Naive thymus-derived CD4-positive, alpha-beta T cell (primary cell): ENCODE measurements at places on chromosomes 5 and 9. TPM values are rescaled to one million over a fixed set of nuclear protein-coding genes. Genes with fewer than 3 reads are reported as not detected.

DNA sequence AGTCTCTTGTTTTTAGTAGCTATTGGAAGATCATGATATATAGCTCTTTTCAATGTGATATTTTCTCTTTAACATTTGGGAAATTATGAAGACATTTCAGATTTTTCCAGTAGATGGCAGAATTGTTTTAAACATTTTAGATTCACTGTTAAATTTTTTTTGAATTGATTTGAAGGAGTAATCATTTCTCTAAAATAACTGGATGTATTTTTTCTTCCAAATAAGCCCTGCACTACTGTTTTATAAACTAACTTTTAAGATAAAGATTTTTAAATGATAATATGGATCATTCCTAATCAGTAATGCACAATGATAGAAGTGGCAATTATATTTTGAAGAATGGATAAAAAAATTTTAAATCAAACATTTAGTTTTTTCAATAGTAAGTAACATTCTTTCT lies 14.2 kb downstream of the NDUFAF2 start:
- no peak for DNase-seq

DNA sequence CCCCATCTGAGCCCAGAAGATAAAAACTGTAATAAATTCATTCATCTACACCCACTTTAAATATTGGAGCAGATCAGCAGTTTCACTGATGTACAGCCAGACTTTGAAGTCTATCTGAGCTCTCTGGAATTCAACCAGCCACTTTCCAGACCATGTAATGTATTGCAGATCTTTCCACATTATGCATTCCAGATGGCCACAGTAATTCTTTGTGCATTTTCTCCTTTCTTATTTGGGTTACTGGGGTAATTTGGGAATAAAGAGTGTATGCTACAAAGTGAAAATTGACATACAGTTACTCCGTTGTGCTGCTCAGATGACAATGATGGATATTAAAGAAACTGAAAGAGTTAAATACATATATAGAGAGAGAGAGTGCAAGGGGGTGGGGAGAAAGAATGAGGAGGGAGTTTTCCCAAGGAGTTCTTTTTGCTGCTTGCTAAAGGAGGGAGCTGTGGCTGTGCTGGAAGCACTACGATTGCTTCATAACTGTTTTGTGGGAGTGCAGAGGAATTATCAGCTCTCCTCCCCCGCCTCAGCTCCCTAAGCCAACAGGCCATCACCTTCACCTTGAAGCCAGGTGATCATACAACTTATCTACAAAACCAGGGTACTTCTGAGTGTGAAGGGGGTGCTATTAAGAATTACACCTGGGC lies 152.8 kb downstream of the GAS1 start:
- DNase-seq = no peak

The P4HA2 gene
- total RNA-seq = 0.37 TPM

DNA sequence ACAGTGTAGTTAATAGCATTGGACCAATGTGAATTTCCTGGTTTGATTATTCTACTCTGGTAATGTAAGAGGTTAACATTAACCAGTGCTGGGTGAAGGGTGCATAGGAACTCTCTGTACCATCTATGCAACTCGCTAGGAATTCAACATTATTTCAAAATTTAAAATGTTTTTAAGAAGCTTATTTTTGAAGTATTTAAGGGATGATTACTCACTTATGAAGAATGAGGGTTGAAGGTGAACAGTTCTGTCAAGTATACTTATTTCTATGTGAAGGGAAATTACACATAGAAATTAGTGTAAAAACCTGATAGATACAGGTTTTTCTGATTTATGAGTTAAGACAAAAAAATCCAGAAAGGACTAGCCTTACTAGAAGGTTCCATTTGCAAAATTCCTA lies 165.8 kb downstream of the INSYN2B start:
- no peak for DNase-seq

- DNase-seq = no peak
These were observed 137.3 kb upstream of the ACO1 start for GRCh38 chr9:32247168-32247567.

- no peak for DNase-seq
These were observed 69.3 kb downstream of the TLE4 start for GRCh38 chr9:79641070-79641469.

- no peak for DNase-seq
These were observed 1.0 kb downstream of the AIF1L start for GRCh38 chr9:131097126-131097947.

The TPPP gene
- 0.02 TPM in 1 of 2 replicates, not detected in the other for total RNA-seq

DNA sequence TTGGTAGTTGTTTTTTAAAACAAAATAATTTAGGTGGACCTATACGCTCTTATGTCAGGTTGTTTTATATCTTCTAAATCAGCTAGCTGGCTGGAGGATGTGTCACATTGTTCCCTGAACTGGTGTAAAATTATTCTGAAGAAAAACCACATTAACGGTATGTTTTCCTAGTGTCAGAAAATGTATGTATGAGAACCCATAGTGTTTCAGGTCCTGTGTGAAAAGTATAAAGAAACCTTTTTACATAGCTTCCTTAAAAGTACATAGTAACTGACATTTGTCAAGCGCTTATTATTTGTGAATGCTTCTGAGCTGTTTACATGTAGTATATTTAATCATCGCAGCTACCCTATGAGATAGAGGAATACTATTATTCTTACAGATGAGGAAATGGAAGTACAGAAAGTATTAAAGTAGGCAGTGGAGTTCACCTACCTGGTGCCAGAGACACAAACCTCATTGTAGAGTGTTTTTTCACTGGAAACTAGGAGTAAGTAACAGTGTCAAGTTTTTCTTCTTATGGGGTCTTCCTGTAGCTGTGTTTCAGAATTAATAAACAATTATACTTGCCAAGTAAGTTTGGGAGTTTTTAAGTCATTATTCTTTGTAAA lies 10.4 kb upstream of the FAM120AOS start:
- DNase-seq = no peak

The INSL4 gene
- not detected for total RNA-seq

The F2RL1 gene
- 3.2 TPM for total RNA-seq

DNA sequence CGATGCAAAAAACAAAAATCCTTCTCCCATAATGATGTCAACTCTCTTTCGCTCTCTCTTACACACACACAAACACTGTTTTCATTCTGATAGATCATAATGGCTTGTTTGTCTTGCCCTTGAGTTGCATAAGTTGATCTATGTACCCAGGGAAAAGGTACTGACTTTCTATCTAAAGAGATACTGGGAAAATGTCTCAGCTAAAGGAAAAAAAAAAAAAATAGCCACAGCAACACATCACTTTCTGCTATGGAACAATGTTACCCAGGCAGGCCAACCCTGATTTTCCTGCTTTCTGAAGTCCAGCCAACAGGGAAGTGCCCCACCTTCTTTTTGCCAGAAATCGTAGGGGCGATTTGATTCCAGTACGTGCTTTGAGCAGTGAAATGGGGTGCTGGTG lies 212.6 kb upstream of the ACTBL2 start:
- DNase-seq = no peak

DNA sequence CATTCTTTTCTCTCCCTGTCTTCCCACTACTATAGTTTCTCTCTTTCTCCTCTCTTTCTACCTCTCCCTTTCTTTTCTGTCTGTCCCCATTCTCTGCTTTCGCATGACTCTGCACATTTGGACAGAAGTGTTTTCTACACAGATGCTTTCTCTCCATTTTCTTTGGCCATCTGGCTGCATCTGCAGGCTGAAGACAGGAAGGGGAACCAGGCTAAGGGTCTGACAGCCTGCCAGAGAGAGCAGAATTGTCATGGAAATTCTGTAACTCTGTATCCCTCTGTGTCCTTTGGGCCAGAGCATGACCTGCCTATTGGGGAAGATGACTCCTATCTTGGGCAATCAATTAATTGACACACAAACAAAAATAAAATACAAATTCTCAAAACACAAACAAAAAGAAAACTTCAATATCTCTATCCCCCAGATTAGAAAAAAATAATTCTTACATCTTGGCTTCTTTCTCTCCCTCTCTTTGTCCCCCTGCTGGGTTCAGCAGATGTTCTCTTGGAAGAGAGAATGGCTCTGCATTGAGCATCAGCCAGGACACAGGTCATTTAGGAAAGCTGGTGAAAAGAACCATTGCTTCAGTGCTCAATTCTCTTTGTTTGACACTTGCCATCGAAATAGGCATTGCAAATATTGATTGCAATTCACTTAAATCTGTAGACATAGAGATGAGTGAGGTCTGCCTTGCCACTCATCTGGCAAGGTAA lies 415.9 kb upstream of the KLF4 start:
- DNase-seq = no peak

The GPR151 gene
- not detected for total RNA-seq

DNA sequence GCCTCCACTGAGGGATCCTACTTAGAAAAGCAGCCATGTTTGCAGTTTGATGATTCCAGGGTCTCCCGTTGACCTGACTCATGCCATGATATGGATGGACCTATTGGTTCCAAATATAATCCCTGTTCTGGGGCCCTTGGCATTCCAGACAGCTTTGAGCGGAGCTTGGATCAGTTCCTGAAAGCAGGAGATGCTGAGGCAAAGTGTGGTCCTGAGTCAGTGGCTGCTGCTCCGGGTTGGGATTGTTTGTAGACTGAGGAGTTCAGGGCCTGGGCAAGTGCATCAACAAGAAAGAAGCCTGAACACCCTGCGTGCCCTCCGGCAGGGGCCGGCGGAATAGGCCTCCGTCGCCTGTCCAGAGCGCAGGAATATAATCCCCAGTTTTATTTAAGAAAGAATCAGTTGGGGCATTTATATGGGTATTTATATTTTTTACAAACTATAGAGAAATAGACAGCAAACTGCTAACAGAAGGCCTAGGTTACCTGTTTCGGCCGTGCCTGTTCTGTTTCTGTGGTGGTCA lies 50.6 kb downstream of the LRSAM1 start:
- DNase-seq = no peak

- no peak for DNase-seq
These were observed 175.1 kb downstream of the CCDC192 start for GRCh38 chr5:127878174-127878750.

GRCh38 chr5:39270225-39270848 lies 51.0 kb upstream of the FYB1 start:
- DNase-seq = no peak

The PRLR gene
- not detected for total RNA-seq

DNA sequence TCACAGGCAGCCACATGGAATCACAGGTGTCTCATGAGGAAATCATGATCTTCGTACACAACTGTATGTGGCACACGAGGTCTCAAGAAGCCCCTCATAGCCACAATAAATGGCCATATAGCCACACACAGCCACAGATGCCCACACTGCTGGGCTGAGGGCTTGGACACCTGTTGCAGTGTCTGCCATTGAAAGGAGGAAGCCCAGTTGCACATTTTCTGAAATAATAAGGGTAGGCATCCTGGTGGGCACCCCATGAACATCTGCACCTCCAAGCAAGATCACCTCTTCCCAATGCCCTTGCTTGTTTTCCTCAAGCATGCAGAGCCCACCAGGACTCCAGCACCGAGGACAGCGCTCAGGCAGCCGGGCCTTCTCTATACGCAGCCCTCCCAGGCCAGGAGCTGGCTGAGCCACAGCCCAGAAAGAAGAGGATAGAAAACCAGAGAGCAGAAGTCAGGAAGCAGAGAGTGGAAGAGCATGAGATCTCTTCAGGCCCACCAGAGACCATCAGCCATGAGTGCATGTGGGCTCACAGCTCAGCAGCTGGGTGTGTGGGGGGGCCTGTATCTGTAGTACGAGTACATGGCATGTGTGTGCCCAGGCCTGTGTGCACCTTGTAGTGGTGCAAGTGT lies 1.0 kb upstream of the ACSL6 start:
- no peak for DNase-seq

The ZNF883 gene
- 1.1 TPM for total RNA-seq

DNA sequence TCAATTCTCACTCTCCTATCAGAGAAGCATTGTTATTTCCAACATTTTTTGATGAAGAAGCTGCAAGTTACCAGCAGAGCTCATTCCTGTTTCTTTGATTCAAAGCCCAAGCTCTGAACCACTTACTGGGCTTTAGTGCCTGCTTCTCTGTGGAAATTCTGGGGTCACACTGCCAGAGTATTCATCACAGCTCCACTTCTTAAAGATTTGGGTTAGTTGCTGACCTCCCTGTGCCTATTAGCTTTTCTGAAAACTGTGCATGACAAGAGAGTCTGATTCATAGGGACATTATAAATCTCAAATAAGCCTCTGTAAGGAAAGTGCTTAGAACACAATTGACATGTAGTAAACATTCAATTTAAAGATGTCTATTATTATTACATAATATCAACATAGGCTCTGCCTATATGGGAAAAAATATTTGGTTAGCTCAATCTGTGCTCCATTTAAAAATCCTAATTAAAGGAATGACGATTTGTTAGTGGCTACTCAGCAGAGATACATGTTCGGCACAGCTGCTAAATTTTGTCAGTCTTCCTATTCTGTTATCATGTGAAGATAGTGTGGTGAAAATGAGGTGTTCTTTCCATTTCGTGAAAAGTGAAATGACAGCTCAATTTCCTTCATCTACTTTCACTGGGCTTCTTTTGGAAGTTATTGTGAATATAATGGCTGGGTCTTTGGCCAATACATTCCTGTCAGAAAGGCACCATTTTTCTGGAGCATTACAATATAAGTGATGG lies 293.0 kb downstream of the KCTD16 start:
- no peak for DNase-seq

The GKAP1 gene
- 8.7 TPM for total RNA-seq

- DNase-seq = no peak
These were observed 241.5 kb downstream of the NR3C1 start for GRCh38 chr5:143161885-143162540.

DNA sequence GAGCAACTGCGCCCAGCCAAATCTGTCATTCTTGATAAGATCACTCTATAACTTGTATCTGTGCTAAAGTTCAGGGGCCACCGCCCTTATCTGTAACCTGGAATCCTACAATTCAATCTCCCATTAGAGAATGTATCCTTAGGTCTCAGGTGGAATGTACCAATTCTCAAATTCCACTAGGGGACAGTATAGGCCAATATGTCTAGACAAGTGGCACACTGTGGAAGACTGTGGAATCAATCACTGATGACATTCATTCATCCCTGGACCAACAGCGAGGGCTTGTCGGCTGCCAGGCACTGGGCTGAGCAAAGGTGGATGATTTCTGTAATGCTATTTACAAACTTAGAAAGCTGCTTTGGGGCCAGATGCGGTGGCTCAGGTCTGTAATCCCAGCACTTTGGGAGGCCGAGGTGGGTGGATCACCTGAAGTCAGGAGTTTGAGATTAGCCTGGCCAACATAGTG lies 28.7 kb upstream of the MEGF9 start:
- DNase-seq = peak; percentile 5

- no peak for DNase-seq
These were observed 280.0 kb upstream of the MAP3K1 start for GRCh38 chr5:56535347-56535746.

The CDKN2B gene
- total RNA-seq = 1.6 TPM

The ADAMTS16 gene
- not detected for total RNA-seq
